ENCODE measurements at places on chromosomes 13 and 19. TPM values are rescaled to one million over a fixed set of nuclear protein-coding genes. Genes with fewer than 3 reads are reported as not detected.
A peak's percentile ranks its signal among the peaks of the same experiment; 100 is the strongest.

GRCh38 chr13:99859178-99860177 lies 112.1 kb downstream of the ZIC5 start:
- no peak for DNase-seq

- no peak for DNase-seq
Observed at GRCh38 chr19:48866692-48867091, 1.7 kb downstream of the PLEKHA4 start.

The KLF16 gene
- total RNA-seq: 6.2 TPM

GRCh38 chr19:41330946-41331678 lies 21.1 kb downstream of the CCDC97 start:
- no peak for DNase-seq

The NDUFA13 gene
- total RNA-seq: 1,367 TPM

GRCh38 chr19:39916851-39917396 lies 17.5 kb downstream of the FCGBP start:
- DNase-seq: no peak

- DNase-seq: peak; percentile 76
Observed at GRCh38 chr19:46732966-46733689, 12.7 kb upstream of the FKRP start.

DNA sequence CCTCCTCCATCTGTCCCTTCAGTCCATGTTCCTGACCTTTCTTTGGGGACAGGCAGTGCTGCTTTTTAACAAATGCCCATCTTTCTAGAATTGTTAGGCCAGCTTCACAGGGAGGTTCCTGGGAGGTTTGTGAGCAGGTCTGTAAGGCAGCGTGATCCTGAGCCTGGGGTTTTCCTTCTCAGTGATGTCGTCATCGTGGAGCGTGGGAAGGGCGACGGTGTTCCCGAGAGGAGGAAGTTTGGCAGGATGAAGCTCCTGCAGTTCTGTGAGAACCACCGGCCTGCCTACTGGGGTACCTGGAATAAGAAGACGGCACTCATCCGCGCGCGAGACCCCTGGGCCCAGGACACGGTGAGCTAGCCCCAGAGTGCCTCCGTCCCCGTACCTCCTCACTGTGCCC lies 26.8 kb downstream of the CHAF1A start:
- DNase-seq: no peak

GRCh38 chr13:110289661-110290060 lies 17.3 kb downstream of the COL4A1 start:
- no peak for DNase-seq
